AG20443 (cell line): ENCODE measurements at places on chromosomes 11 and 22.

GRCh38 chr11:103924166-103925013, 112.0 kb upstream of the DDI1 start:
- DNase-seq, result no peak

DNA sequence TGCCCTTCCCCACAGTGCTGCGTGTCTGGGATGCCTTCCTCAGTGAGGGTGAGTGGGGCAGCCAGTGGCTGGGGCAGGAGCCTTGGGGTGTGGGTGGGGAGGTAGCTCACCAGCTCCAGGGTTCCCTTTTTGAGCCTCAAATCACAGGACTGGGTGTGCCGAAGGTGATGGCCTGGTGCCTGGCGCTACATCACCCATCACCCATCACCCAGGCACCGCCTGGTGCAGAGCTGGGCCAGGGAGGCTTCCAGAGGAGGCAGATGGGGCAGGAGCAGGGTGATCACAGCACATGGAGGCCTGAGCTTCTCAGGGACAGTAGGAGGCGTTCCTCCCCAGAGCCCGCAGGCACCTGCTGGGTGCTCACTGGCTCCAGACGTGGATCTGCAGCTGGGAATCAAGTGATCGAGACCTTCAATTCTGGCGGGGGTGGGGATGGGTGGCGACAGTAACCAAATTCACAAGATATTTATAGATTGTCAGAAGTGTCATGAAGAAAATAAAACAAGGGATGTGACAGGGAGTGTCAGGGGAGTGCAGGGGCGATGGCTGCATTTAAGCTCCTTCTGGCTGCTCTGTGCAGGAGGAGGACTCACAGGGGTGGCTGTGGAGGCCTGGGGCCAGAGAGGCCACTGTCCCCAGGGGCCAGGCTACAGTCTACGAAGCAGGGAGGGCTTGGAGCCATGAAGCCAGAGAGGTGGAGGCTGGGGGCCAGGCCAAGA, 3.2 kb downstream of the TBC1D10C start:
- DNase-seq, result no peak

GRCh38 chr11:22508665-22509064, 117.0 kb downstream of the FANCF start:
- DNase-seq, result no peak

- peak; percentile 53 for DNase-seq
These were observed 328.1 kb upstream of the PITPNB start for GRCh38 chr22:28247136-28247535.

GRCh38 chr11:117902001-117902845, 25.8 kb upstream of the FXYD6 start:
- no peak for DNase-seq

DNA sequence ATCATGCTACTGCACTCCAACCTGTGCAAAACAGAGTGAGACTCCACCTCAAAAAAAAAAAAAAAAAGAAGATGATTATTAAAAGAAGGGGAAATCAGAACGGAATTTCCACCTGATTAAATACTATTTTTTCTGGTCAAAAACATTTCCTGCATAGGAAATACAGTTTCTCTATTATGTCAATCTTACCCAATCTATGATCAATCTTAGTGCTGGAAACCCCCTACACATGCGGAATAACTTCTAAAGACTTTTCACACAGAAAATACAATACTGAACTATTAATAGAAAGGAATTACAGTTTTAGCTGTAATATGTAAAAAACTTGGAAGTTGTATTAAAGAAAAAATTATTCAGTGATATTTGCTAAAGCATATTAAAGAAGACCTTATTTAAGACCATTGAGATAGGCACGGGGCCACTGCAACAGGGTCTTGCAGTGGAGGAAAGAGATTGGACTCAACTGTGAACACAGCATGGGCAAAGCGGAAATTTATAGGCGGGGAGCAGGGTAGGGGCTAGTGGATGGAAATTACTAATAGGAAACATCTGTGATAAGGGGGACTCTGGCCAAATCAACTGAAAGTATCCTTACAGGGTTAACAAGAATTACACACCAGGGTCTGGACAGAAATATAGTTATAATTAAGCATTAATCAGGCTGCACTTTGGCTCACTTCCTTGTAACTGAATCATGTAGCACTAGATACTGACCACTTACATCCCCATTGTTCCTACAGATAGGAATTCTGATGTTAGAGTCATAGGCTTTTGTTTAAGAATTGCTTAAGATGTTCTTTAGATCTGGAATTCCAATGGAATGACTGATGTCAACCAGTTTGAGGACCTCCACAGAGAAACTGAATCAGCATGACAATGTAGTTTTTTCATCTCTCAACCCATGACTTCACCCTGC, 411.5 kb upstream of the DDI1 start:
- DNase-seq, result peak; percentile 69

DNA sequence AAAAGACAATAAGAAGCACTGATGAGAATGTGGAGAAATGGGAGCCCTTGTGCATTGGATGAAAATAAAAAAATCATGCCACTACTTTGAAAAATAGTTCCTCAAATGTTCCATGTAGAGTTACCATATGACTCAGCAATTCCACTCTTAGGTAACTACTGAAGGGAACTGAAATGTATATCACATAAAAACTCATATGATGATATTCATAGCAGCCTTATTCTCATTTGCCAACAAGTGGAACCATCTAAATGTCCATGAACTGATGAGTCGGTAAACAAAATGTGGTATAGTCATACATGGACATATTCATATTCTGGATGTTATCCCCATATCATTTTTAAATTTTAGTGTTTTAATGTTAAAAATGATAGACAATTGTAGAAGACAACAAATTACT, 3.5 kb downstream of the KRTAP5-9 start:
- DNase-seq, result no peak

DNA sequence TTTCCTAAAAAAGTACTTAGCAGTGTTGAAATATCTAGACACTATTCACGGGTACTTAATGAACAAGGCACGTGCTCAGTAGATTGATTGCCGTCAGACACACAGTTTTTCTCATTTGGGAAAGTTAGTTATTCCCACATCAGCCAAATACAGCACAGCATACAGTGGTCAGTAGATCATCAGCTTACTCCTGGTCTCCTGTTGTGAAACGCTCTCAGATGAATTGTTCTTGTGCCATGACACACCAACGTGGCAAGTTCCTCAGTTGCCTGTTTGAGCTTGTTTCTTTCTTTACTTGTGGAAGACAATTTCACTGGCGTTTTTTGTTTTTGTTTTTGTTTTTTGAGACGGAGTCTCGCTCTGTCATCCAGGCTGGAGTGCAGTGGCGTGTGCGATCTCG, 8.6 kb downstream of the TAB1 start:
- DNase-seq, result peak; percentile 37

GRCh38 chr11:59157433-59157832, 14.5 kb upstream of the DTX4 start:
- DNase-seq, result no peak

- no peak for DNase-seq
These were observed 23.5 kb upstream of the BLID start for GRCh38 chr11:122139595-122139866.

- no peak for DNase-seq
These were observed 4.1 kb upstream of the CABP7 start for GRCh38 chr22:29715705-29716104.

DNA sequence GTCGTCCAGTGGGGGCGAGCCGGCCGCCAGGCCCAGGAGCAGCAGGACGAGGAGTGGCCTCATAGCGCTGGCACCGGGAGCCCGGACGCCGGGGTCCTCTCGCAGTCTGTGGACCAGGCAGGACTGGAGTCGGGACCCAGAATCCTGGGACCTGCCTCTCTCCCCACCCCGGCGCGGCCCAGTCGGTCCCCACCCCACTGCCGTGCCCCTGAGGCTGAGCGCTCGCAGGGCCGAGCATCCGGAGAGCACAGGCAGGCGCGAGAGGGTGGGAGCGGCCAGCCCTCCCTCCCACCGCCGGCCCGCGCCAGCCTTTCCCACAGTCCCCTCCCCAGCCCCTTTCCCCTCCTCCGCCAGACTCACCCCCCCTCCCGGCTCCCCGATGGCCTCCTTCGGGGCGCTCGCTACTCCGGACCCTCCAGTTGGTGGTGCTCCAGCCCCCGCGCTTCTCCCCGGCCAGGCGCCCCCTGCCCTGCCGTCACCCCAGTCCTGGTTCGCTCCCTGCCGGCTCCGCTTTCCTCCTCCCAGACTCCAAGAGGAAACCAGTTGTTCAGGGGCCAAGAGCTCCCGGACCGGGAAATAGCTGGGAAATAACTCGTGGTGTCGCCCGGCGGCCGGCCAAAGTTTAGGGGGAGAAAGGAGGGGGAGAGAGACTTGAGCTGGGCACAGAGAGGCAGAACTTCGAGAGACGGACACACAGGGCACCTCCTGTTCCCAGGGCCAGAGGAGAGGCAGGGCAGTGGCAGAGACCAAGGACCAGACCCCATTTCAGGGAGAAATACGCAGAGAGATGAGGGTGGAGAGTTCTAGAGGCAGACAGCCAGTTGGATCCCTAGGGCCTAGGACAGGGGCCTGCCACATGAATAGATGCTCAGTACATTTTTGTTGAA, at the start of gene C1QTNF5:
TSS of gene C1QTNF5 (minus strand) at position 549 of the 887 bp plus-strand sequence. CDS start at position 63, 486 bp downstream.
- peak; percentile 85 for DNase-seq

- no peak for DNase-seq
These were observed 192.4 kb upstream of the API5 start for GRCh38 chr11:43119275-43119970.

GRCh38 chr11:12091956-12092558, 18.3 kb upstream of the MICAL2 start:
- no peak for DNase-seq
